ENCODE measurements at places on chromosomes 6 and 20.
A peak's percentile ranks its signal among the peaks of the same experiment; 100 is the strongest.

DNA sequence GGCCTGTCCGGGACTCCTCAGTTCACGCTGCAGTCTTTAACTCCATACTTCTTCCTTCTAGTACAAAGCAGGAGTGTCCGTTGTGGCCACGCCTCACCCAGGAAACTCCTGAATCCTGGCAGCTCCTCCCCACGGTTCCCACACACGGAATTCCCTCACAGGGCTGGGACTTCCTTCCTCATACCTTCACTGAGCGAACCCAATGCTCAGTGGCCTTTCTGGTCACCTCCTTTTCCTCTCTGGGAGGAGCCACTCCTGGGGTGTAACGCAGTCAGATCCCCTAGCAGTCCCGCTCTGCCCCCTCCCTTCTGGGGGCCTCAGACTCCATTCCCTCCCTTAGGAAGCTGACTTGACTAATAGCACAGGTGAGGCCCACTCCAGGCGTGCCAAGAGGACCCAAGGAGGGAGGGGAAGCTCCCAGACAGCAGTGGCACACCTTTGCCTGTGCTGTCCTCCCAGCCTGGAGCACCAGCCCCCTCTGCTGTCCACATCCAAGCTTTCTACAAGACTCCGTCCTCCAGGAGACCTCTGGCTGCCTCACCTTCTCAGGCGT, at the start of gene SLC52A3:
Gene SLC52A3, minus strand, starts transcription at position 75 of the 553 bp plus-strand sequence. CDS start 2,726 bp downstream, outside the sequence.
- peak; percentile 72 for ATAC-seq

DNA sequence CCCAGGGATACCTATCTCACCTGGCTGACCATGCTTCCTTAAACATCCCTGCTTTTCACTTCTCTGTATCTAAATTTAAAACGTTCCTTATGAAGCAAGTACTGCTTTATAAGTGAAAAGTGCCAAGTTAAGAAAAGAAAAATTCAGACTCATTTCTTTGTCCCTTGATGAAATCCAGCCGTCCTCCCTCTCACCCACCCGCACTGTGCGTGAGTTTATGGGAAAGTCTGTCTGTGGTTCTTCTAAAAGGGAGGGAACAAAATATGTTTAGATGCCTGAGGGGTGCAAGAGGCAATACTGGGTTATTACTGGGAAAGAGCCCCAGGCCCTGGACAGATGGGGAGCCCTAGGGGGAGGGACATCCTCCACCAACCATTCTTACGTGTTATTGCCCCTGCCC, 31.2 kb downstream of the SPDEF start:
- ATAC-seq: no peak

- ATAC-seq: no peak
Observed at GRCh38 chr20:58702161-58702510, 9.5 kb downstream of the NPEPL1 start.

DNA sequence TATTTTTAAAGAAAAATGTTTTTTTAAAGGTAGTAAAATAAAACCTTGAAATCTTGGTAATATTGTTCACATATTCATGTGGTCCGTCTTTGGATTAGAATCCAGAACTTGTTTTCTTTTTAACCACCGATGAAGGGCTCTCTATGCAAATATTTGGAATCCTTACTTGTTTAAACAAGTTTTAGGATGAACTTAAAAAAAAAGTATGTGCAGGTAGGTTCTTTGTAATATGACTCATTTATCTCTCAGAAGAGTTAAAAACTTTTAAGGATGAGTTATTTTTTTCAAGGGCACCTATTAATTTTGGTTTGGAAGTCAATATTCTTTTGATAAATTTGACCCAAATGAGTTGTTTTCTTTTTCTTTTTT, 8.9 kb downstream of the DSP start:
- no peak for ATAC-seq

GRCh38 chr6:34522761-34523160, 33.4 kb downstream of the SPDEF start:
- no peak for ATAC-seq

DNA sequence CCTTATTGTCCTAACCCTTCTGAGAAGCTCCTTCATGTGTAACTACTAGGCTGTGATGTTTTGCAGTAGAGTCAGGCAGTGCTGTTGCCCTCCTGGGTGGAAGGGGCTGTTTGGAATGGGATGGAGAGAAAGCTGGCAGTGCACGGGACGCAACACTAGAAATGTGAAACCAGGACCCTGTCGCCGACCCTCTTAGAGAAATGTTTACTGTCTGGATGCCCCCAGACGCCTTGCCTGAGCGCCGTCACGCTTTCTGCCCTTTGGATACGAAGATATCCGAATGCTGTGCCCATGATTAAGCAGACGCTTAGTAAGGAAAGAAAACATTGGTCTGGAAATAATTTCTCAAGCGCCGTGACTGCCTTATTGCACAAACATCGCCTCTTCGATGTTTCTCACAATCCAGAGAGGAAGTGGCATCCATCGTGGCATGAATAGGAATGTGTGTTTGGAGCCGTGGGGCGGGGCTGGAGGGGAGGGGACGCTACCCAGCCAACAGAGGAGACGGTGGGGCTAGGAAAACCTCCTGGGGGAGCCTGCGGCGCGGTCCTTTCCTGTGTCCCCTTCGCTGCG, 661 bp upstream of the PPP1R14C start:
- no peak for ATAC-seq

DNA sequence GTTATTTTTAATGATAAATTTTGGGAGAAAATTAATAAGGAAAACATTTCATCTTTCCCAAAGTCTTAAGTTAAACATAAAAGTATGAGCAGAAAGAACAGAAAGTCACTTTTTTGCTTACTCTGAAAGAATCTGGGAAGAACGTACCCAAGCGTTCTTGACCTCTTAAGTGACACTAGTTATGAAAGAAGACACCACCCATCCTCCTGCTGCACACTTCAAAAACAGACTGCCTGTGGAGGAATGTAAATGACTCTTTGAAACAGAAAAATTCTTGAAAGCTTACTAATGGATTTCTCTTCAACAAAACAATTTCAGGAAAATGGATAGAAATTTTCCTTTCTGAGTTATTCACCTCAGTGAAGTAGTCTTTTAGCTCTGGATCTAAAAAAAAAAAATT, 227.7 kb downstream of the MEI4 start:
- no peak for ATAC-seq

- ATAC-seq: no peak
Observed at GRCh38 chr6:153698001-153698400, 341.0 kb upstream of the OPRM1 start.

- peak; percentile 72 for ATAC-seq
Observed at GRCh38 chr20:56628873-56629463, at the start of gene TFAP2C. TSS of gene TFAP2C (plus strand) at chr20:56629306. CDS start at chr20:56629545, 239 bp downstream.

DNA sequence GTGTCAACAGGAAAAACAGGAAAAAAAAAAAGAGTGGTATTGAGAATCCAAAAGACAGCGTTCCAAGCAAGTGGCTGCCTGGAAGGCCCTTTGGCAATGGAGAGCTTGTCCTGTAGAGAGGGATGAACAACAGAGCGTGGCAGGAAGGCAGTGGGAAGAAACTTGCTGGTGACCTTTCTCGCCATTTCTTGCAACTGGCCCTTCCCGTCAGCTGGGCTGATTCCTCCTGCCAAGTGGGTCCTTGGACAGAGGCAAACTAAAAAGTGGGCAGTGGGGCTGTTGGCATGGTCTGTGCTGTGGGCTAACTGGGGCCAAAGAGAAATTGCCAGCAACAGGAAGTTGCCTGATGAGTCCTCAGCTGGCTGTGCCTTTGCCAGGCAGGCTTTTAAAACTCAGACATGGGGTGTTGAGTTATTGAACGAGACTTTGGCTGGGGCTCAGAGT, 43.9 kb upstream of the CLDN20 start:
- ATAC-seq: no peak

GRCh38 chr6:44727651-44728630, 340.4 kb downstream of the CDC5L start:
- ATAC-seq: no peak

DNA sequence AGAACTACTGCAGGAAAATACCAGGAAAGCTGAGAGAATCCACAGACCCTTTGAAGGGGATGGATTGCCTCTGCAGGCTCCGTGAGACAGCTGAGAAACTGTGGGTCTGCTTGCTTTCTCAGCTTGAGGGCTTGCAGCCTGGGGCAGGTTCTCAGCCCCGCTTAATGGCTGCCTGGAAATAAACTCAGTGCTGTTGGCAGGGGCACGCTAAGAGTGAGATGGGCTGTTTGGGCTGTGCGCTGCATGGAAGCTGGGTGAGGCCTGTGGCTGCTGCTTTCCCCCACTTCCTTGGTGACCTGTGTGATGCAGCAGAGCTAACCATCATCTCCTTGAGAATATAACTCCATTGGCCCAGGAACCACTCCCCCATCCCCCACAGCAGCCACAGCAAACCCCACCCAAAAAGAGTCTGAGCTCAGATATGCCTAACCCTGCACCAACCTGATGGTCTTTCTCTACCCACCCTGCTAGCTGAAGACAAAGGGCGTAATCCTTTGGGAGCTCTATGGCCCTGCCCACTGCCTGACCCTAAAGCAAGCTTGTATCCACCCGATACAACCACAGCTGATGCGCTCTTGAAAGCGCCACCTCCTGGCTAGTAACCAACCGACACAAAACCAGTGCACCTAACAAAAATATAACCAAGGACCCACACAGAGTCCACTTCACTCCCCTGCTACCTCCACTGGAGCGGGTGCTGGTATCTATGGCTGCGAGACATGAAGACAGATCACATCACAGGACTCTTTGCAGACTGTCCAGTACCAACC, 800.6 kb upstream of the MAP3K7 start:
- ATAC-seq: no peak

GRCh38 chr20:2865630-2866029, 7.7 kb upstream of the PTPRA start:
- ATAC-seq: no peak

GRCh38 chr6:114108119-114109002, 137.4 kb upstream of the HDAC2 start:
- no peak for ATAC-seq

DNA sequence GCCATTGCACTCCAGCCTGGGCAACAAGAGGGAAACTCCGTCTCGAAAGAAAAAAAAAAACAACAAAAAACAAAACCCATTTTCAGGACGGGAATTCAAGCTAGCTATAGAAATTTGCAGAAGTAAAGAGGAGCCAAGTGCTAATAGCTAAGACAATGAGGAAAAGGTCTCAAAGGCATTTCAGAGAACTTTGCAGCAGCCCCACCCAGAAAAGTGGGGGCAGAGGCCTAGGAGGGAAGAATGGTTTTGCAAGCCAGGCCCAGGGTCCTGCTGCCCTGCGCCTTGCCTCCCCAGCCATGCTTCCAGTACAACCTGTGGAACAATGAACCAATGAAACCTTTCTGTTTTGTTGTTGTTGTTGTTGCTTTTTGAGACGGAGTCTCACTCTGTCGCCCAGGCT, 38.3 kb upstream of the SAMHD1 start:
- ATAC-seq: no peak
